ENCODE measurements at places on chromosomes 2 and 18.

DNA sequence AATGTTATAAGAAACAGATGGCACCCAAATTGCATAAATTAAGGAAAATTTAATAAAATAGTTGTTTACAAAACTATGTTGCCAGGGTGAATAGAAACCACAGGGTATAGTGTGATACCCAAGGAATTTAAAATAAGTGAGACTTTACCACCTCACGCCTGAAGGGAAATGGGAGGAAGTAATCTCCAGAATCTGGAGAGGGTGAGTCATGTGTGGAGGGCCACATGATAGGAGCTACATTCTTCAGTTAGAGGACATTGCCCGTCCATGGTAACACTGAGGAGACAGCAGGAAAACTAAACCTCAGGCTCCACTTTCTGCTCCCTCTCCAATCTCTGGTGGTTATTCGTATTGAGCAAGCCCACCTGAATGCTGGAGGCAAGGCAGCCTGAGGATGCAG, 97.2 kb upstream of the NXPH2 start:
- no peak for DNase-seq

DNA sequence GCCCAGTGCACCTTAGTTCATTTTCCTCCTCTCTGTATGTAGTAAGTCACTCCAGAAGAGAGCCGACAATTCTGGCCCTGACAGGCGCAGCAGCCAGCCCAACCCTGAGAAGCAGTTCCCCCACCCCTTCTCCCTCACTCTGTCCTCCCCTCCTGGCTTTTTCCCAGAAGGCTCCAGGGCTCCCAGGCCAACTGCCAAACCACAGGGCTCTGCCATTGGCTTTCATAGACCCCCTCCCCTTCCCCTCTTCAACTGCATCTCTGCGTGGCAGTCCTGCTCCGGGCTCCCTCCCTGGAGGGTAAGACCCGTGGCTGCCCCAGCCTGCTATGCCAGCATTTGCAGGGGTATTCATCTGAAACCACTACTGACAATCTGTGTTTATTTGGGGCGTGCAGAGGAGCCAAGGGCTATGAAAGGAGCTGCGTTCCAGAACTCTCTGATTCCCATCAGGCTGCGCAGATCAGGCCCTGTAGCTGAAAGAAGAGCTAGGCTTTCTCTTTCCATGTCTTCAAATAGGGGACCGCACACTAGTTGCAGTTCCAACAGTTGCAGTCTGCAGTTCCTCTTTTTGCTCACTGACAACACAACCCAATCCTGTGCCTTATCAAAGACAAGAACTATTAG, 388.6 kb upstream of the TNP1 start:
- no peak for DNase-seq

- no peak for DNase-seq
These were observed 57.7 kb downstream of the GORASP2 start for GRCh38 chr2:170986566-170987258.

- DNase-seq: no peak
These were observed 2.9 kb upstream of the EVA1A start for GRCh38 chr2:75563591-75563990.

- no peak for DNase-seq
These were observed 20.7 kb downstream of the FOSL2 start for GRCh38 chr2:28413152-28413898.

- DNase-seq: no peak
These were observed 172.4 kb upstream of the SPOPL start for GRCh38 chr2:138329162-138329561.

DNA sequence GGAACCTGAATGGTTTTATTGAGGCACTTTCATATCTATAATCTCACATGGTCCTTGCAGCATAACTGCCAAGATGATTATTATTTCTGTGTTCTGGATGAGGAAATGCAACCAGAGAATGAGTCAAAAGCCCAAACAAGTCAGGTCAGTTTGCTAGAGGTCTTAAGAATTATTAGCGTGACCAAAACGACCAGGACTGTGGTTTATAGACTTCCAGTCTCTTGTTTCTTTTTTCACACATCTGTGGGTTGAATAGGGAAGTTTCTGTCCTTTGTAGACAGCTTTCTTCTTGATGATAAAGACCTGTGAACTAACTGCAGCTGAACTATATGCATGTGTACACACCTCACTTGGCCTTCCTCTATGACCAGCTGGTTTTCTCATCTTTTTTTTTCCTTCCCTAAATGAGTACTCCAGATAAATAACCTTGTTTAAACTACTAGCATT, 13.9 kb downstream of the ADAM23 start:
- no peak for DNase-seq

GRCh38 chr2:47896450-47896968, 9.8 kb downstream of the FBXO11 start:
- DNase-seq: no peak

- DNase-seq: no peak
These were observed 35.9 kb downstream of the ZNF385B start for GRCh38 chr2:179825494-179825893.

DNA sequence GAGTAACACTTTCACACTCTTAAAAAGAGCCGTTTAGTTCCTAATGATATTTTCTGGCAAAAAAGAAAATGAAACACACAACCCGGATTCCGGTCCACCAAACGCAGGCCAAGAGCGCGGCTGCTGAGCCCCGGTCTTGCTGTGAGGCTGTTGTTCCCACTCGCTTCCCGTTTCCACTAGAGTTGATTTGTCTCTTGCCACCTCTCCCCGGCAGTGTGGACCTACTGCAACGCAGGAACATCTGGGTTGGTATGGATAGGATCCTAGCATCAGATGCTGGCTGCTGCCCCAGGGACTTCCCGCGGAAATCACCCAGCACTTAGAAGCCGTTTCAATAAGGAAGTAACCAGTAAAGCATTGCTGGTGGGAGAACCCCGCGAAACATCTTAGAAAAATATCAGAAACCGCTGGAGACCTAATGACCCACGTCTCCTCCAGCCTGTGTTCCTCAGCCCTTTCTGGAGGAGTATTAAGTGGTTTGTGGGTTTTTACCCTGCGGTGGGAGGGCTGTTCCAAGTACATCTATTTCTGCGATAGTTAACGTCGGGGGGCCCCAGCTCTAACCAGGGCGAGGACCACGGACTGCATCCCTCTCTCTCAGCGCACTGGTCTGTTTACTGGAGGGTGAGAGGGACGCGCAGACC, 939 bp downstream of the DOCK10 start:
- DNase-seq: peak; percentile 45

- no peak for DNase-seq
These were observed 171.8 kb upstream of the LHCGR start for GRCh38 chr2:48927355-48927754.

DNA sequence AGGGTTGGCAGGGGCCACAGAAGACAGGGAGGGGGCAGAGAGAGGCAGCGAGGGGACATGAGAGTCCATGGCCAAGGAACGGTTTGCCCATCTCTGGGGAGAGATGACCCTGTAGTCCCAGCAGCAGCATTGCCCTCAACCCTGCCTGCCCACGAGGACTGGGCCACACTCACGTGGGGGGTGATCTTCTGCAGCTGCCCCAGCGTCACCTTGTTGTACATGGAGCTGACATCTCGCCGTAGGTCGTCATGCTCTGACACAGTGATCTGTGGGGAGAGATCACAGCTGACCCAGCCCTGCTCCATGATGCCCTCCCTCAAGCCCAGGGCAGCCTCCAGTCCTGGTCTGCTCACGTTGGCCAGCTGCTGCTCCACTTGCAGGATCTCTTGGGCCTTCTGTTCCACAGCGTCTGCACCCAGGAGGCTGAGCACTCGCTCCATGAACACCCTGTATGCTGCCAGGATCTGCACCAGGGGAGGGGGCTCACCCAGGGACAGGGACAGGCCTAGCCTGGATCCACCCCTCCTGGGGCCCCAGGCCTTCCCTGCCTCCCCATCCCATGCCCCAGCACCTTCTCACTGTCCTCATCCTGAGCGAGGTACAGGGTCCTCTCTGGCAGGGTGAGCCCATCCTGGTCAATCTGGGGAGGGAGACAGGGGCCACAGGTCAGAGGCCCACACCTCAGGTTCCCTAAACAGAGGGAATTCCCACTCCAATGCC, 2.8 kb downstream of the ECEL1 start:
- no peak for DNase-seq

GRCh38 chr2:53098696-53099078, 668.9 kb upstream of the CHAC2 start:
- no peak for DNase-seq

GRCh38 chr2:177550264-177551200, 158.0 kb downstream of the AGPS start:
- no peak for DNase-seq

DNA sequence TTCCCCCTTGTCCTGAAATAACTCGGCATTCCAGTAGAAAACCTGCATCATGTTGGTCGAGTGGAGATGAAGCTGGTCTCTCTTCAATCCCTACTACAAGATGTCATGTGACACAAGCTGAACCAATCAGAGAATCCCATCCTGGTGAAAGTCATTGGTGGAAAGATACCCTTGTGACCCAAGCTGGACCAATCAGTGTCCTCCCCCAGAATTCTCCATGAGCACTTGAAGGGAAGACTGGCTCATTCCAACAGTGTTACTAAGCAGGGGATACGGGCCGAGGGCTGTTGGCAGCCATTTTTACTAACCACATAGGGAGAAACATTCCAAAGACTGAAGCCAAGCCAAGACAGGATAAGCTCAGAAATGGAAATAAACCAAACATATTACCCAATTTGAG, 298.3 kb downstream of the ICOS start:
- no peak for DNase-seq

DNA sequence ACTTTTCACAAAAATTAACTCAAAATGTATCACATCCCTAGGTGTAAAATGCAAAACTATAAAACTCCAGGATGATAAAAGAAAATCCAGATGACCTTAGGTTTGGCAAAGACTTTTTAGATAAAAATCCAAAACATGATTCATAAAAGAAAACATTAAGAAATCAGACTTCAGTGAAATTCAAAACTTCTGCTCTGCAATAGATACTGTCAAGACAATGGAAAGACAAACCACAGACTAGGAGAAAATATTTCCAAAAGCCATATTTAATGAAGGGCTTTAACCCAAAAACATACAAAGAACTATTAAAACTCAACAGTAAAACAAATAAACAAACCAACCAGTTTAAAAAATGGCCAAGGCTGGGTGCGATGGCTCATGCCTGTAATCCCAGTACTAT, 173.6 kb upstream of the SPOPL start:
- no peak for DNase-seq

- DNase-seq: no peak
These were observed 35.4 kb upstream of the WIPF1 start for GRCh38 chr2:174632841-174633622.

GRCh38 chr2:207256476-207257207, 90.9 kb upstream of the KLF7 start:
- DNase-seq: no peak

Data from activated CD4-positive, alpha-beta T cell treated with anti-CD3 and anti-CD28 coated beads for 24 hours (primary cell).